ENCODE measurements at places on chromosomes 4 and X.

- peak; percentile 13 for DNase-seq
Observed at GRCh38 chr4:70709611-70710205, 12.1 kb upstream of the RUFY3 start.

GRCh38 chrX:56219700-56220099 lies 12.5 kb upstream of the KLF8 start:
- no peak for DNase-seq

- no peak for DNase-seq
Observed at GRCh38 chrX:24146283-24146949, 3.1 kb upstream of the ZFX start.

- DNase-seq, result no peak
Observed at GRCh38 chrX:7261672-7262332, 113.8 kb upstream of the PUDP start.

GRCh38 chr4:90189178-90189577 lies 62.0 kb downstream of the CCSER1 start:
- DNase-seq, result no peak

DNA sequence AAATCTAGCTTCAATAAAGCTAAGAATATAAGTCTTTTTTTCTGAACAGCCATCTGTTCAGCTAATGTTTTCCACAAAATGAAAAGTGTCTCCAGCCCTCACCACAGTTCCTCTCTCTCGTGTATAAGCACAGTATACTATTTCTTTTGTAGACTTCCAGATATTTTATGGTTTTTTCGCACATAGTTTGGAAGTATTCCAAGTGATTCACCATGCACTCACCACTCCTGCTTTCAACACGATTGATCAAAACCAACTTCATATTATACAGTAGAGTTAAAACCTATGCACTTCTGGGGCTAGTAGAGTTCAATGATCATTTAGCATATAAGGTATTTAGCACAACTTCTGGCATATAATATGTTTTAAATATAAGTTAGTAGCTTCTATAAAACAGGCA lies 105.8 kb upstream of the DCAF12L1 start:
- DNase-seq, result peak; percentile 50

GRCh38 chrX:69152417-69152841 lies 12.8 kb downstream of the PJA1 start:
- peak; percentile 4 for DNase-seq

DNA sequence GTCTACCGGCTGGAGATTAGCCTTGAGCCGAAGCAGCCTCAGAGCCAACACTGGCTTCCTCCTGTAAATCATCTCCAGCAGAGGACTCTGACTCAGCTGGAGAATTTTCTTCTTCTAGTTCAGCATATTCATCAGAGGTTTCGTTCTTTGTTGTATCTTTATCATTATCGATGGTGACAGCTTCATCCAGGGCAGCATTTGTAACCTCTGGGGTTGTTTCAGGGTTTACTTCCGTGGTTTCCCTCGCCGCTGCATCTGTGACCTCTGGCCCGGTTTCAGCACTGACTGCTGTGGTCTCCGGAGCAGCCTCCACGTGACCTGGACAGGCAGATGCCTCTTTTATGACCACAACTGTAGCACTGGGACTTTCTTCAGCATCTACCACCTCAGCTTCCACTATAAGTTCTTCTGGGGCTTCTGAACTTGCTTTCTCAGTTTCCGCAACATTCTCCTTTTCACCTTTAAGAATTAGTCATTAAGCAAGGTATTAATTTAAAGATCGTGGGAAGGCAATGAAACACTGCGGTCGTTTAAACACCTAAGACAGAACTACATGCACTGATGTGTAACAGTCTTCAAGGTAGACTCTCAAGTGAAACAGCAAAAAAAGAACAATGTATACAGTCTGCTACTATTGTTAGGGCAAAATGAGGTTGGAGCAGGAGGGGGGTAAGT lies 13.3 kb downstream of the MGARP start:
- peak; percentile 74 for DNase-seq

DNA sequence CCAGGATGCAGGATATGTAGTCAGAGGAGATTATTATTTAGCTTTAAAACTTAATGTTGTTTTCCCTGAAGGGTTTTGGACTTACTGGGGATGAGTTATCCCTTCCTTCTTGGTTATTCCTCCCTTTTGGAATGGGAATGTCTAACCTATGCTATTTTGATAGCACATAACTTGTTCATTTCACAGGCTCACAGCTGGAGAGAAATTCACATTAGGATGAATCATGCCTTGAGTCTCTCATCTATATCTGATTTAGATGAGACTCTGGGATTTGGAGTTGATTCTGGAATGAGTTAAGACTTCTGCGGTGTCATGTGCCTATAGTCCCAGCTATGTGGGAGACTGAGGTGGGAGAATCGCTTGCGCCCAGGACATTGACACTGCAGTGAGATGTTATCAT lies 81.1 kb downstream of the ATP11C start:
- DNase-seq, result no peak
